Activated CD4-positive, alpha-beta memory T cell treated with anti-CD3 and anti-CD28 coated beads, Interleukin-2, amount 10 ng/mL, durations not matched to agents 7 days and 5 days (primary cell): ENCODE measurements at places on chromosomes 13 and 19.

DNA sequence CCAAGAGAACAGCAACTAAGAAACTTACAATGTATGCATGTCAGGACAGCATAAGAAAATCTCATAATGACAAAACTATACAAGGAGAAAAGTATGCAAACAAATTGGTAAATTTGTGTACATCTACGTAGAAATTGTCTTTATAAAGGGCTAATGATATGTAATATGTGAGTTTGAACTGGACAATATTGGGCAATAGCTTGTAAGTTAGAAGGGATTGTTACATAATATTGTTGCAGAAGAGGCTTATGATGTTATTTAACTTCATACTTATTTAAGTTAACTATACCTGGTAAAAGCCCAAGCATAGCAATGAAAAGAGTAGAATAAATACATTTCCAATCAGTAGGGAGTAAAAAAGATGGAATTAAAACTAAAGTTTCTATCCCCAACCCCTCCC lies 134.0 kb downstream of the MAB21L1 start:
- DNase-seq = no peak

DNA sequence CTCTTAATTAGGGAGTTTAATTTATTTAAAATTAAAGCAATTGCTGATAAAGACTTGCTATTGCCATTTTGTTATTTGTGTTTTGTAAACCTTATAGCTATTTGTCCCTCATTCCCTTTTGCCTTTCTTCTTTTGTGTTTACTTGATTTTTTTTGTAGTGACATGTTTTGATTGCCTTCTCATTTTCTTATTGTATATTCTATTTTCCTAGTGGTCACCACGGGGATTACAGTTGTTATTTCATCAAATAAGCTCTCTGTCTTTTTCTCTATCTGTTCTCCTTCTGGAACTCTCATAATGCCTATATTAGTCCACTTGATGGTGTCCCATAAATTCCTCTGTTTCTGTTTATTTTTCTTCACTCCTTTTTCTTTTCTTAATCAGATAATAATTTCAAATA lies 64.4 kb upstream of the FRY start:
- no peak for DNase-seq

DNA sequence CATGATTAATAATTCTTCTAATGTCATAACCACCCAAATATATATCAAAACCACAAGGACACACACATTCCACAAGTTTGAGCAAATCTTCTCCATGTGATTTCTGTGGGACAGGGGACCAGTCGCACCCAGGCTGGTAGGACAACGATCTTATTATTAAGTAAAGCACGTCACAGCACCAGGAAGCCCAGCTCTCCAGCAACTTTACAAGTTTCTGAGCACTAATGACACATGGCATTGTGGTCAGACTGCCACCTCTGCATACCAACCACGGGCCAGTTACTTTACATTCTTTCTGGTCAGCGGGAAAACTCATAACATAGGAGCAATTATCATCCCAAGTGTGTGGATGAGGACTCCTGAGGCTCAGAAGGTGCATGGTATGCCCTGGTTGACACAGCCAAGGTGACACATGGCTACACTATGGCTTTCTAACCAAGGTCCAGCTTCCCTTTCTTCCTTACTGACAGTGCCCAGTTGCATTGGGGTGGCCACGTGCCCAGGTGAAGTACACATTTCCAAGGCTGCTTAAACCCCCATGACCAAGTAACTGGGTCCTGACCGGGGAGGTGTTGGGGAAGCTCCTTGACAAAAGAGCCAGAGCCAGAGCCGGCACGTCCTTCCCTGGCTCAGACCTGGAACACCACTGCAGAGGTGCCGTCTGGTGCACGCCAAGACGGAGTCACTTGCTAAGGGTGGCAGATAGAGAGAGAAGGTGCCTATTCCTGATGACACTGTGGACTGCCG lies 27.4 kb downstream of the LATS2 start:
- no peak for DNase-seq

DNA sequence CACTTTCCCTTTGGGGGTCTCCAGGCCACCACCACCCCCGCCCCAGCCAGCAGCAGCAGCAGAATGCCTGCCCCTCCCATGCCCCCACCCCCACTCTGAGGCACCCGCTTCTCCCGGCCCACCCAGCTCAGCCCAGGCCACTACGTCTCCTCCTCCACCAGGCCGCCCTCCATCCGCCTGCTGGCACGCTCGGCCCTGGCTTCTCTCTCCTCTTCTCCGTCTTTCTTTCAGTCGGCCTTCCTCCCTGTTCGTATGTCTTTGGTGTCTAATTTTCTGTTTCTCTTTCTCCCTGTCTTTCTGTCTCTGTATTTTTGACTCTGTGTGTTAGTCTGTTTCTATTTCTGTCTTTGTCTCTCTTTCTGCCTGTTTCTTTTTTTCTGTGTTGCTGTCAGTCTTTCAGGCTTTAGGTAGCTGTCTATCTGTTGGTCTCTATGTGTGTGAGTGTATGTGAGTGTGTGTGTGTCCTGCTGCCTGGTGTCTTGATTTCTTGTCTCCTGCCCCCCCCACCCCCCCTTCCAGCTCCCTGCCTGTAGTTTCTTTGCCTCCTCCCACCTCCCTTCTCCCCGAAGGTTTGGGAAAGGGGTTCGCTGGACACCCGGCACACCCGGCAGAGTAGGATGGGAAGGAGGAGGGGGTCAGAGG lies at the start of gene LGI4:
Gene LGI4 (minus strand): TSS at position 459 of the 642 bp plus-strand sequence. CDS start 379 bp downstream, at position 80.
- no peak for DNase-seq

- DNase-seq = no peak
Measured at GRCh38 chr13:31767175-31767900, 28.0 kb downstream of the RXFP2 start.

DNA sequence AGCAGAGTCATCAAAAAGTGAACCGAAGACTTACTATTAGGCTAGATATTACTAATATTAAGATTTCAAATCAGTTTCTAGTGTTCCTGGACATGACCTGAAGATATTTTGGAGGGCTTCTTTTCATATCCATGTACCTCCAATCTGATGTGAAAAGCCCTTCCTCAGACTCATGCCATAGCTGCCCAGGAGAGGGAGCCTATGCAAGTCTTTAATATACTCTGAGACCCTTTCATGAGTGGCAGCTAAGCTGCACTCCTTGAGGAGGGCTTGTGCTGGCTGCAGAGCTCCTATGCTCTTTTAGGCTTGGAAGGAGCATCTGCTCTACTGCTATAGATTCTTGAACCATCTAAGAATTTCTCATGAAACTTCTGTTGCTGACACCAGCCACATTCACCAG lies 715.3 kb downstream of the OLFM4 start:
- no peak for DNase-seq

GRCh38 chr19:4229179-4229931 lies at the start of gene EBI3:
EBI3 (plus strand) TSS chr19:4229523; CDS start chr19:4229551, 28 bp downstream.
- DNase-seq = peak; percentile 38

- no peak for DNase-seq
Measured at GRCh38 chr13:77065461-77066147, 38.6 kb upstream of the FBXL3 start.

- DNase-seq = peak; percentile 82
Measured at GRCh38 chr19:46713781-46714443, 3.0 kb downstream of the PRKD2 start.

DNA sequence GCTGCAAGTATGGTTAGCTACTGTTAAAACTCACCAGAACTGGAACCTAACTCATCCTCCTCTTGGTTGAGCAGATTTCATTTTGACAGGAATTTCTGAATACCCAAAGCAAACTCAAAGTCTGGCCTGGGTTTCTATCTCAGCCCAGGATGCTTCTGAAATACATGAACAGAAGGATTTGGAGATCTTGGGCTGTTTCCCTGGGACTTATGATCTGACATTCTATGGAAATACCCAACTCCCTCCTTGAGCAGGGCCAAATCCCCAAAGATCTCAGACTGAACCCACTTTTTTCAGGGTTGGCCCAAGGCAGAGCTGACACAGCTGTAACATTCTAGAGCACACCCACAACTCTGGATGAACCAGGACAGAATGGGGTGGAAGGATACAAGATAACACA lies 1.1 kb upstream of the ITM2B start:
- no peak for DNase-seq

GRCh38 chr19:44623080-44623479 lies 9.7 kb downstream of the IGSF23 start:
- DNase-seq = no peak

- no peak for DNase-seq
Measured at GRCh38 chr13:23592596-23592995, 22.4 kb downstream of the TNFRSF19 start.

DNA sequence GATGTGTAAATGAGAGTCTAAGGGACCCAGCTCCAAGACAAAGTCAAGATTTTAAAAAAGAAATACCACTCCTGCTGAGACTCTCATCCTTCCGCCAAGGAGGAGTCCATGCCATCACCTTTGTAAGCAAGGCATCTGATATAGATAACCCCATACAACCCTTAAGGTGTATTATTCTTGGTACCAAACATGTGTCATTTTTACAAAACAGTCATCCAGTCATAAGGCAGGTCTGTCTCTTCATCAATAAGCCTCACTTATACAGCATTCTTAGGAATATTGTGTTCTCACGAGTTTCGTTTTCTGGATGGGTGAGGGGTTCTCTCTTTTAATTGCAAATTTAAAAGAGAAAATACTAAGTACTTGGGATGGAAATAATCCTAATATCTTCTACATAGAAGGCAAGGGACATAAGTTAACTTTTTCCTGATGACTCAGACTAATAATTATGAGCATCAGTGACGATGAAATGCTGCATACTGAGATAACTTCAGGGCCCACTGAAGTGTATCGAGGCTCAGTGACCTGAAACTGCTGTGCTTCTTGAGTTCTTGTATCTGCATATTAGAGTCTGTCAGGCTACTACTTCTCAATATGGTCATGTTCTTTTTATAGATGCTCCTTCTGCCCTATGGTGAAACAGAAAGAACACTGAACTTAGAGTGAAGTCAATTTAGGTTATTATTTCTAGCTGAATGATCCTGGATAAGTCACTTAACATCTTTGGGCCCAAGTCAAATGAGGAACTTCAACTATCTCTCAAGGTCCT lies 166.6 kb downstream of the KLF12 start:
- DNase-seq = no peak

DNA sequence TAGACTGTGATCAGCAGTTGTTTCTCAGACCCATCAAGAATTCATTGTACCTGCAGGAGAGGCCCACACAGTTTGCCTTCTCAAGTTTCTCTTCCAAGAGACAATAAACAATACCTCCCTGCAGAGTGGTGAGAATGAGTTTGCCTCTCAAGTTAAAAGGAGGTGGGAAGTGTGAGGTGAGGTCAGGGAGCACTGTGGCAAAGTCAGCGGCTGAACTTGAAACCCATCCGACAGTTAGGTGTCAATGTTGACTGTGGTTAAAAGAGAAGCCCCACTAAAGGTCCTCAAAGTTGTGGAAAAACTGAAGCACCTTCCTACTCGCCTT lies 72.9 kb upstream of the TSC22D1 start:
- DNase-seq = no peak

DNA sequence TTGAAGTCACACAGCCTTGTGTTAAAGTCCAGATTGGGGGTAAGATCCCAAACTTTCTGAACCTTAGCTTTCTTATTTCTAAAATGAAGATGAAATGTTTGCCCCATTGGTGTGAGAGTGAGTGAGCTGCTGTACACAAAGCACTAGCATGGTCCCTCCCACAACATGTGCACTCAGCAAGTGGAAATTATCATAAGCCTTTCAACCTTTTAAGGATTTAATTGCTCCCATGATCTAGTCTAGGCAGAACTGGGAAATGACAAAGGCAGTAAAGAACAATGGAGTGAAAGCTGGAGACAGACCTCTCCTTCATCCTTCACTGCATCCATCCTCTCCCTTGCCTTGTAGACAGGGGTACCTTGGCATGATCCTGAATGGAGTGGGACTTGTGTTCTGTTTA lies 76.0 kb upstream of the GPR12 start:
- DNase-seq = no peak

GRCh38 chr13:41061914-41062837 lies 867 bp downstream of the WBP4 start:
- no peak for DNase-seq

DNA sequence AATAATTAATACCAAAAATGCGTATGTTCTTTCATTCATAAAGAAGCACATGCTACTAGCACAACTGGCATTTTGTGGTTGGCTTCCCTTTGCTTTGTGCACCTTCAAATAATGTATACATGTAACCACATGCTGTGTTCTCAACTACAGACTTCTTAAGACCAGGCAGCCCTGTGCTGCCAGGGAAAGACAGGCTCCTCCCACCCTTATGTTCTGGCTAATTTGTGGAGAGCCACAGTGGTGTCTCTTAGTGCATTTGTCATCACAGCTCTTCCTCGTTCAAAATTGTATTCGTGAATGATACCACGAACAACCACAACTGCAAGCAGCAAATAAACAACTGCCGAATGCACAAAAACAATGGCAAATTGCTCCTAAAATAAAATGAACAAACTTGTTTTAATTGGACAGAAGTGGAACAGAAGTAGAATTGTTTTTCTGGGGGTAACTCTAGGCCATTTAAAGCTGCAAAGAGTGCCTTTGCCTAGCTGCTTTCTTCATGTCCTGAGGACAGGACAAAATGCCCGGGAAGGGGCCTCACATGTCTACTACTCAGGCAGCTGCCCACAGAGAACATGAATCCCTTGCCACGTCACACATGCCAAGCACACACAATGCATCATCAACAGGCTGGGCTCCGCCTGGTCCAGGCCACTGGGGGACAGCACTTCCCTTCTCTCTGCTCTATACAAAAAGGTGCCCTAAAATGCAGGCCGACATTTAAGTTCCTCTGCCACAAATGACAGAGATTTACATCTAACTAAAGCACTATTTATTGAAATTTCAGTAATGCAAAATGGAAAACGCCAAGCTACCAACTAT lies 21.7 kb downstream of the IRS2 start:
- DNase-seq = peak; percentile 24

GRCh38 chr19:29014857-29015436 lies 198.0 kb downstream of the UQCRFS1 start:
- DNase-seq = no peak

DNA sequence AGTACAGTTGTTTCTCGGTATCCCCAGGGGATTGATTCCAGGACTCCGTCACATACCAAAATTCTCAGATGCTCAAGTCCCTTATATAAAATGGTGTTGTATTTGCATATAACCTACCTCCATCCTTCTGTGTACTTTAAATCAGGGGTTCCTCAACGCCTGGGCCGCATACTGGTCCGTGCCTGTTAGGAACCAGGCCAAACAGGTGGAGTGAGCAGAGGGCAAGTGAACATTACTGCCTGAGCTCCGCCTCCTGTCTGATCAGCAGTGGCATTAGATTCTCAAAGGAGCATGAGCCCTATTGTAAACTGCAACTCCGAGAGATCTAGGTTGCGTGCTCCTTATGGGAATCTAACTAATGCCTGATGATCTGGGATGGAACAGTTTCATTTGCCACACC lies 42.2 kb upstream of the KCTD4 start:
- no peak for DNase-seq
